ENCODE measurements at places on chromosomes 7 and 10.

DNA sequence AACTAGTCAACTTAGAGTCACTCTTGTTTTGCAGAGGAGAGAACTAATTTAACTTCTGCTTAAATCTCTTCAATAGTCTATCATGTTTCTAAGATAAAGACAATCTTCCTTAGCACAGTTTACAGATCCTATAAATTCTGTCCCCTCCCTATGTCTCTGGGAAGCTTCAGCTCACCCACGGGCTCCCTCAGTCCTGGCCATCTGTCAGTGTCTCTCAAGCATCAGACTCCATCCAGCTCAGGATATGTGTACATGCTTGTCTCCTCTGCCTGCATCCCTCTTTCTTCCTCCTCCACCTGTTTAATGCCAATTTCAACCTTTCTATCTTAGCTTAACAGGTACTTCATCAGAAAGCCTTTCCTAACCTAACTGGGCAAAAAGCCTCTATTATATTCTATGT is 177.1 kb upstream of the PTER start:
- DNase-seq, result no peak

GRCh38 chr7:116100626-116101025 is 70.1 kb upstream of the TFEC start:
- DNase-seq, result no peak

DNA sequence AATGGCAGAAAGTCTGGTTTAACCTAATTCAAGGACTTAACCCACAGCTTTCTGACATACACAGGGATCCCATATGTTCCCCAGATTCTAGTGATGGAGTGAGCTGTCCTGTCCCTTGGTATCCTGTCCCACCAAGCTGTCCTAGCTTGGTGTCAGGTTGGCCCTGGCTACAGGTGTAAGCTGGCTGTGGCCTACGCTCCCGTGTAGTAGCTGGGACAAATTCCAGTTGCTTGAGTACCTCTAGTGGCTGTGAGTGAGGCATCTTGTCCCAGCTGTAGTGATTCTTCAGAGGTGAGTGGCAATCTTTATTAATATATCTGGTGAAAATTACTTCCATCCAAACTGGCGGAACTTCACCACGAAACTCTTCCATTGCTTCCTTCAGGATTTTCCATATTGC is 105.2 kb upstream of the FAM171A1 start:
- DNase-seq, result no peak

- DNase-seq, result no peak
Measured at GRCh38 chr10:19431622-19432351, 383.2 kb downstream of the MALRD1 start.
